ENCODE measurements at places on chromosomes 4 and X. TPM values are rescaled to one million over a fixed set of nuclear protein-coding genes. Genes with fewer than 3 reads are reported as not detected.

Gene PCDH19
- total RNA-seq: 1.7 TPM

DNA sequence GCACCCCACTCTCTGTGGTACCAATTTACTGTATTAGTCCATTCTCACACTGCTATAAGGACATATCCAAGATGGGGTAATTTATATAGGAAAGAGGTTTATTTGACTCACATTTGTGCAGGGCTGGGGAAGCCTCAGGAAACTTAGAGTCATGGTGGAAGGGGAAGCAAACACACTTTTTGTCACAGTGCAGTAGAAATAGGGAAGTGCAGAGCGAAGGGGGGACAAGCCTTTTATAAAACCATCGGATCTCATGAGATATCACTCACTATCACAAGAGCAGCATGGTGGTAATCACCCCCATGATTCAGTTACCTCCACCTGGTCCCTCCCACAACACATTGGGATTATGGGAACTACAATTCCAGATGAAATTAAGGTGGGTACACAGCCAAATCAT lies 766.9 kb upstream of the PCDH10 start:
- peaks cover 4% of the 10 kb centered on the region for H3K4me1 ChIP-seq
- H3K36me3 ChIP-seq: no peaks in the 10 kb centered on the region
- no peak overlapping the region for H3K4me3 ChIP-seq
- no peak overlapping the region for H3K27ac ChIP-seq

DNA sequence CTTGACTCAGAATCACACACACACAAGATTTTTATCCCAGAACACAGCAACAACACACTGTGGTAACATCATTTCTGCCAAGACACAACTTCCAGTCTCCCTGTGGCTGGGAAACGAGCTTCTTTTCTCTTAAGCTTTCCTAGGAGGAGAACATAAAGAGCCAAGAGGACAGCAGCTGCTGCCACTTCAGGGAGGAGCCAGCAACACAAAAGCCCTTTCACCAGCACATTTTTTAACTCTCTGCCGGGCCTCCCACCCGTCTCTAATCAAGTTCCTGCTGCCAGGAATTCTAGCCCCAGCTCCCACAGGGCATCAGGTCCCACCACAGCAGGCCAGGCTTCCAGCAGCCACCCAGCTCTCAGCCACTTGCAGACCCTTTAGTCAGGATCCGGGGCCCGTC lies 22.4 kb downstream of the FAT1 start:
- no peaks in the 10 kb centered on the region for H3K27me3 ChIP-seq
- peak overlapping the region; percentile 94 for H3K27ac ChIP-seq
- H3K36me3 ChIP-seq: peaks cover 39% of the 10 kb centered on the region
- no peak for DNase-seq

DNA sequence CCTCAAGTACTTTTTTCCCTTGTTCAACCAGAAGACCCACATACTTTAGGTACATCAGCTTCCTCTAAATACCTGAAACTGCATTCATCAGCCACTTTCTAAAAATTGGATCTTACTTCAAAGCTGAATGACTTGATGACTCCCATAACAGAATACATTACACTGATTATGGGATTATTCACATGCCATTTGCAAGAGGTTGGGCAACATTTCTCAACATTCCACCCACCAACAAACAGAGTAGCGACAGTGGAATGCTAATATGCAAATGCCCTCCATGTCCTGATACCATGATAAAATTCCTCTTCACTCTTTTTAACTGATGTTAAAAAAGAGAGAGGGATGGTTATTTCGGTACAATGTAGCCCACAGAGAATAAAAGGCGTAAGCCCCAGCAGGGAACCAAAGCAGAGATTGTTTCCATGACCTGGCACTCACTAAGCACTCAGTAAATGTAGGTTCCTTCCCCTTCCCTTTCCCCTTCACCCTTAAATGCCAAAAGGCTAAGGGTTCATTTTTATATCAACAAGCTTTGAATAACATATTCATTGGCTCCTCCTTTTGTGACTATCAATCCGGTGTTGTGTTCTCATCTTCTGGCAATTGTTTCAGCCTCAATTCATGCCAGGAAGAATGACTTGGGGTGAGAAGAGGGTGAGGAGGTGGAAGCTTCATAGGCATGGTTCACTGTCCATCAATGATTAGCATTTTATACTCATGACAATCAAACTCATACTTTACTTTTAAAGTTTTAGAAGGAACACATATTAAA lies 317.2 kb downstream of the DHX15 start:
- H3K4me1 ChIP-seq: peaks cover 2% of the 10 kb centered on the region
- no peak overlapping the region for H3K4me3 ChIP-seq
- H3K27ac ChIP-seq: no peak overlapping the region
- peaks cover 21% of the 10 kb centered on the region for H3K27me3 ChIP-seq
- DNase-seq: no peak

- H3K27ac ChIP-seq: no peak overlapping the region
- H3K4me1 ChIP-seq: no peaks in the 10 kb centered on the region
- H3K27me3 ChIP-seq: no peaks in the 10 kb centered on the region
- H3K36me3 ChIP-seq: peaks cover 9% of the 10 kb centered on the region
- no peak for DNase-seq
Observed at GRCh38 chr4:78904143-78904542, 35.1 kb downstream of the PAQR3 start.

DNA sequence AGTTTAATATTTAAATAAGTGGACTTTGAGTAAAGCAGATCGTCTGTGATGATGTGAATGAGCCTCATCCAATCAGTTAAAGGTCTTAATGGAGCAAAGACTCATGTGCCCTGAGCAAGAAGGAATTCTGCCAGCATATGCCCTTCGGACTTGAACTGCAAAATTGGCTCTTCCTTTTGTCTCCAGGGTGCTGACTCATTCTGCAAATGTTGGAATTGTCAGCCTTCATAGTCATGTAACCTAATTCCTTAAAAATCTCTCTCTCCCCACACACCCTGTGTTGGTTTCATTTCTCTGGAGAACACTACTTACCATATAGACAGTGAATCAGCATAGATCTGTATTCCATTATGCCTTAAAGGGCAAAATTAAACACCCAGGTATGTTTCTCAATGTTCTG lies 609.8 kb upstream of the GALNTL6 start:
- peaks cover 2% of the 10 kb centered on the region for H3K4me1 ChIP-seq
- no peak for DNase-seq
- no peaks in the 10 kb centered on the region for H3K27me3 ChIP-seq
- H3K4me3 ChIP-seq: no peak overlapping the region
- H3K27ac ChIP-seq: no peak overlapping the region
- H3K36me3 ChIP-seq: no peaks in the 10 kb centered on the region

Gene HTR2C
- not detected for total RNA-seq

DNA sequence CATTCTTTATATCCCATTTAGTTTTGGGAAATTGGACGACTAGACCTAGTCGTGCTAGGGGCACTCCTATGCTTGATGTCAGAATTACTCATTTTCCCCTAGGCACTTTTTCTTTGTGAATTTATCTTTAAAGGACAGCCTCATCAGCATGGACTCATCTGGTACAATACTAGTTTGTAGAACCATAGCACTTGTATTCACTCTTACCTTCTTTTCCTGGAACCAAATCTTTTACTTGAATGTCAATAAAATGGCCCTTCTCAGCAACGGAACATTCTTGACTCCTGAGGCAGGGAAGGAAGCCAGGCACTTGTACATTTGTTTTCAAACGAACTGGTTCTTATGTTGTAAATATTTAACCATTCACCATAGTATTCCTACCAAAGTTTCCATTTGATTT lies 187.1 kb downstream of the SHROOM3 start:
- DNase-seq: no peak

DNA sequence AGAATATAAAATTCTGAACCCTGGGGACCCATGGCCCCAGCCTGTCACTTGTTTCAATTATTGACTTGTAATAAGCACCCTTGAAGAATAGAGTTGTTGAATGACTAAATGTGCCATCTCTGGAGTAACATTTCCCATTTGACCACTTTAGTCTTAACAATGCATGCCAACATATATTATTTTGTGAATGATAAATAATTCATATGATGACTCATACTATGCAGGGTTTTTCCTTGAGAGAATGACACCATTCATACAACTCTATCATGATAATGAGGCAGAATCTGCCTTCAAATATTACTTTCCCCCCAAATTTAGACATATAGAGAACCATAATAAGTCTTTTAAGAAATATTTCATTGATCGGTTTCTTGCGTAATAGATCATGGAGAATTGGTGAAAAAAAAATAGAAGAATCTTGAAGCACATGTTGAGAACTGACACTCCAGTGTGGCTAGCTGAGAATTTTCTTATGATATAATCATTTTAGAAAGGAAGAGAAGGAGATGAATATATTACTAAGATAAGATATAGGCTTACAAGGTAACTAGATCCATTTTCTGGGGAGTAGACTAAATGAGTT lies 404.5 kb downstream of the GRXCR1 start:
- H3K36me3 ChIP-seq: no peaks in the 10 kb centered on the region
- no peak overlapping the region for H3K27ac ChIP-seq

DNA sequence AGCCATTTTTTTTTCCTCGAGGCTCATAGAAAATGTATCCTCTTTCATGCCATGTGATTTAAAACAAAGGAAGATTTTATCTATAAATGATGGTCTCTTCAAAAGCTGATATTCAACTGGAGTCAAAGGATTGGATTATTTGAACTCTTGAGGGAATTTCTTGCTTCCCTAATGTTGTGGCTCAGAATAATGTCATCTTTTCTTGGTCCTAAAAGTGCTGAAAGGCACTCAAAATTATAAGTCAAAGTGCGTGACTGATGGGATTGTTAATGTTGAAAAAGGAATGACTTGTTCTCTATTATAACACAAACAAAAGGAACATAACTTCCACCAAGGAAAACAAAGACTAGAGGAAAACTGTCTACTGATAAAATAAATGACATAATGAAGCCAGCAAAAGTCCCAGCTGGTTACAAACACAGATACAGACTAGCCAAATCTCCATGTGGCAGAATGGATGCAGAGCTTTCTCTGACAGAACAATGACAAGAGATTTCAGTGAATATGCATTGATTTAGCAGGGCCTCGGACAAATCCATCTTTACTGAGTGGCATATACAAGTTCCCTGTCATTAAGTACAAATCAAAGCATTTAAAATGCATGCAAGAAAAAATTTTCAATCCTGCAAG lies 552.6 kb downstream of the GBA3 start:
- no peak overlapping the region for H3K4me3 ChIP-seq
- no peak overlapping the region for H3K27ac ChIP-seq
- H3K36me3 ChIP-seq: no peaks in the 10 kb centered on the region

DNA sequence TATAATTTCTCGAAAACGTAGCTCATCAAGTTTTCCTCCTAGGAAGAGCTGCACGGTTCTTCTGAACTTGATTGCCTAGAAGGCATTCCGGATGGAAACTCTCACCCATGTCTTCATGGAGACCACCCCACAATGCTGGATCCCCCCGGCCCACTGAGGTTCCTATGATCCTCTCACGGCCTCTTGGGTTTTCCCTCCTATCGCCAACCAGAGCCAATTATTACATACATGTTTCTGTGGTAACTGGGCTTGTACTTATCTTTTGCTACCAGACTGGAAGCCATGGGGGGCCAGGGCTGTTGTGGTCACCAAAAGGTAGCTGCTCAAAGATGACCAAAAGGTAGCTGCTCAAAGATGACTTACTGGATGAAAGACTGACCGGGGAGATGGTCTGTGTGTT lies 131.5 kb downstream of the AFAP1 start:
- peaks cover 33% of the 10 kb centered on the region for H3K36me3 ChIP-seq
- H3K27ac ChIP-seq: peak overlapping the region; percentile 59
- H3K4me1 ChIP-seq: peaks cover 71% of the 10 kb centered on the region

GRCh38 chrX:54994099-54994498 lies at the start of gene PFKFB1:
PFKFB1 (minus strand) TSS chrX:54994188; CDS start chrX:54994007, 181 bp downstream.
- no peaks in the 10 kb centered on the region for H3K36me3 ChIP-seq
- no peak for DNase-seq
- no peaks in the 10 kb centered on the region for H3K4me1 ChIP-seq
- no peak within 1 kb of the TSS for H3K4me3 ChIP-seq

GRCh38 chr4:119726505-119726904 lies 97.9 kb upstream of the PDE5A start:
- H3K4me1 ChIP-seq: peaks cover 49% of the 10 kb centered on the region
- no peak overlapping the region for H3K4me3 ChIP-seq
- no peaks in the 10 kb centered on the region for H3K27me3 ChIP-seq

DNA sequence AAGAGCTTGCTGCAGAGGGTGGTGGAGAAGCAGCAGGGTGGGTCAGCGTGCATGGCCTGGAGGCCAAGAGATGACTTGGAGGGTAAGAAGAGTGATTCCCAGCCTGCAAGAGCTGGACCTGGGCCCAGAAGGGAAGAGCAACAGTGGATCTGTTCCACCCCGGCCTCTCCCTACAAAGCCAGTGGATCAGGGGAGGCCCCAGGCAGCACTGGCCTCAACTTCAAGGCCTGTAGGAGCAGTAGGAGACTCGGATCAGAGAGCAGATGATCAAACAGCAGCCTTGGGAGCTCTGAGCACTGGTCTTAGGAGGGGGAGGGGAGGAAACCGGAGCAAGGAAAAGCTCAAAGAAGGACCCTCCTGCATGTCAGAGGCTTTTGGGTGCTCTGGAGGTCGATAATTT lies 7.6 kb downstream of the L1CAM start:
- DNase-seq: no peak
- no peak overlapping the region for H3K4me3 ChIP-seq

Gene GJB1
- total RNA-seq: not detected

- peaks cover 14% of the 10 kb centered on the region for H3K27me3 ChIP-seq
- peaks cover 8% of the 10 kb centered on the region for H3K4me1 ChIP-seq
- no peak overlapping the region for H3K27ac ChIP-seq
- DNase-seq: peak; percentile 84
- peak overlapping the region; percentile 75 for H3K4me3 ChIP-seq
- no peaks in the 10 kb centered on the region for H3K36me3 ChIP-seq
Observed at GRCh38 chrX:74924449-74925224, 615 bp downstream of the NEXMIF start.

- DNase-seq: no peak
- no peaks in the 10 kb centered on the region for H3K27me3 ChIP-seq
- no peaks in the 10 kb centered on the region for H3K4me1 ChIP-seq
- H3K27ac ChIP-seq: no peak overlapping the region
- H3K36me3 ChIP-seq: no peaks in the 10 kb centered on the region
Observed at GRCh38 chr4:67746797-67747495, 7.2 kb downstream of the GNRHR start.

DNA sequence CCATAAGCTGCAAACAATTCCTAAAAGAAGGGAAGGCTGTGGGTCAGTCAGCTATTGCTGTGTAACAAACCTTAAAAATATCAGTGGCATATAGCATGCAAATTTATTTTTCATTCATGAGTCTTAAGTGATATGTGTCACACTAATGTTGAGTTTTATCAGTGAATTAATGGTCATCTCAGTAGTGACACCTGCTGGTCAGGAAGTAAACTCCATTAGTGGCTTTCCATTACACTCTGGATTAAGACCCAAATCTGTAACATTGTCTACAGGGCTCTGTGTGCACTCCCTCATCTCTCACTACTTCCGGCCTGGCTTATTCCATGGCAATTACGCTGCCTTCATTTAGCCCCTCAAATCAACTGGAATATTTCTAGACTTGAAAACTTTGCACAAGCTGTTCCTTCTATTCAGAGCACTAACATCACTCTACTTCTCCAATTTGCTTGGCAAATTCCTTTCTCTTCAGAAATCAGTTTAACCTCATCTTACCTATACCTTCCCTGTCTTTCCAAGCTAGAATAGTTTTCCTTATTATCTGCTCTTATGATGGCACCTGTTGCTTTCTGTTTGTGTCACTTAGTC lies 217.3 kb upstream of the TAPT1 start:
- no peak for DNase-seq
- H3K27ac ChIP-seq: no peak overlapping the region
- H3K4me3 ChIP-seq: no peak overlapping the region
- H3K36me3 ChIP-seq: no peaks in the 10 kb centered on the region
- no peaks in the 10 kb centered on the region for H3K27me3 ChIP-seq

Gene FGF16
- total RNA-seq: not detected

Gene MAB21L2
- total RNA-seq: 72.1 TPM

Gene RAI2
- 0.27 TPM for total RNA-seq

Gene MMRN1
- not detected for total RNA-seq

- no peaks in the 10 kb centered on the region for H3K36me3 ChIP-seq
- no peak overlapping the region for H3K4me3 ChIP-seq
- peaks cover 39% of the 10 kb centered on the region for H3K4me1 ChIP-seq
- H3K27me3 ChIP-seq: no peaks in the 10 kb centered on the region
Observed at GRCh38 chrX:40543661-40544328, 37.0 kb upstream of the ATP6AP2 start.

Gene CCDC120
- total RNA-seq: 8.5 TPM
